ENCODE measurements at places on chromosomes 1 and 21.

- no peak for DNase-seq
These were observed 370.2 kb downstream of the DUSP10 start for GRCh38 chr1:221371705-221372104.

- no peak for DNase-seq
These were observed 433.1 kb downstream of the CAMTA1 start for GRCh38 chr1:7218210-7218832.

GRCh38 chr1:17588048-17588871 lies 48.8 kb downstream of the ARHGEF10L start:
- no peak for DNase-seq

GRCh38 chr1:185767508-185768120 lies 33.4 kb downstream of the HMCN1 start:
- DNase-seq, result no peak

- no peak for DNase-seq
These were observed 22.6 kb upstream of the FAM89A start for GRCh38 chr1:231062500-231063270.

DNA sequence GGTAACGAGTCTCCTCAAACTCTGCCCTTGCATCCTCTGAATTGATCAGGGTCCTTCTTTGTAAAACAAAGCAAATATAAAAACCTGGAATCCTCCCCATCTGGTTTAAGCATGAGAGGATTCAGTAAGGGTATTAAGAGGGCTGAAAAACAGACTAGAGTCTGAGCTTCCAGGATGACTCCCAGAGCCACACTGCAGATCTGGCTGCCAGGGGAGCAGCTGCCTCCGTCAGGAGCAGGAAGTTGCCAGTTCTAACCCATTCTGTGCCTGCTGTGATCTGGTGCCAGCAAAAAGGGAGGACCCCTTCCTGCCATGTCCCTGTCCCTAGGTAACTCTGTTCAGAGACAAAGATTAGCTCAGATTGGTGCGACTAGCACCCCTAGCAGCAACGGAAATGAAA lies 27.5 kb downstream of the SERTAD4 start:
- DNase-seq, result no peak

DNA sequence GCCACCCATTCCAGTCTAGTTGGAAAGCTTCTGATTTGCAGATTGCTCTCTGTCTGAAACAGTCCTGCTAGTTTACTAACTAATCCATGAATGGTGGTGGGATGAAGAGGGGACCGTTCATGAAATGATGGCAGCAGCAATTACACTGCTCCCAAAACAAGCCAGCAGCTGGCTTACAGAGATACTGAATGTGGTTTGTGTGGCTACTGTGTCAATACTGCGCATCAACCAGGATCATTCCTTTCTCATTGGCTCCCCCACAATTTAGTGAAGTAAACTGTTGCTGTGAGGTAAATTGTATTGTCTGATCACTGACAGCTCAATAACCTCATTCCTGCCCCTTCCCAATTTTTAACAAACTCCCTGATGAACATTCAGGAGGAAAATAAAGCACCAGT lies 191.3 kb upstream of the LMO4 start:
- DNase-seq, result no peak

- DNase-seq, result no peak
These were observed 61.7 kb downstream of the KCNN3 start for GRCh38 chr1:154808261-154808908.

- no peak for DNase-seq
These were observed 49.0 kb downstream of the SIM2 start for GRCh38 chr21:36747815-36748383.

DNA sequence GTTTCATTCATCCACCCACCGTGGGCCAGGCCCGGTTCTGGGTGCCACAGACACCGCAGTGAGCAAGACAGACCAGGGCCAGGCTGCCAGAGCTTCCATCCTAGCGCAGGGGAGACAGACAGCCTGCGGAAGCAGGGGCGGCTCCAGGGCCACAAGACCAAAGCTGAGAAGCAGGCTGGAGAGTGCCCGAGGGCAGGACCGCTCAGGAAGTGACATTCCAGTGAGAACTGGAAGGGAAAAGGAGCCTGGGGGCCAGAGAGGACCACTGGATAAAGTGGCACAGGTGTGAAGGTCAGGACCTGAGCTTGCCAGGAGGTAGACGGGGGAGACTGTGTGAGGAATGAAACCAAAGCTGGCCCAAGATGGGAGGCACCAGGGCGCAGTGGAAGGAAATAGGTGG lies 59.5 kb upstream of the EFHD2 start:
- no peak for DNase-seq

DNA sequence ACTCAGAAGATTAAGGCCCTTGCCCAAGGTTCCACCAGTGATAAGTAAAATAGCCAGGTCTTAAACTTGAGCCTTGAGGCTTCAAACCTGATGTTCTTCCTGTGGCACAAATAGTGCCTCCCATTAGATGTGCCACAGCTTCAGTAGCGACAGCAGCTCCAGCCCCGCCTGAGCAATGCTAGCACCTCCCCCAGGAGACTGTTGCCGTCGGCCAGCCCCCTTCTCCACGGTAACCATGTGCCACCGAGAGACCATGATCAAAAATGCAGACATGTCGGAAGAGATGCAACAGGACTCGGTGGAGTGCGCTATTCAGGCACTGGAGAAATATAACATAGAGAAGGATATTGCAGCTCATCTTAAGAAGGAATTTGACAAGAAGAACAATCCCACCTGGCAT lies 32.2 kb downstream of the KLHDC7A start:
- no peak for DNase-seq

DNA sequence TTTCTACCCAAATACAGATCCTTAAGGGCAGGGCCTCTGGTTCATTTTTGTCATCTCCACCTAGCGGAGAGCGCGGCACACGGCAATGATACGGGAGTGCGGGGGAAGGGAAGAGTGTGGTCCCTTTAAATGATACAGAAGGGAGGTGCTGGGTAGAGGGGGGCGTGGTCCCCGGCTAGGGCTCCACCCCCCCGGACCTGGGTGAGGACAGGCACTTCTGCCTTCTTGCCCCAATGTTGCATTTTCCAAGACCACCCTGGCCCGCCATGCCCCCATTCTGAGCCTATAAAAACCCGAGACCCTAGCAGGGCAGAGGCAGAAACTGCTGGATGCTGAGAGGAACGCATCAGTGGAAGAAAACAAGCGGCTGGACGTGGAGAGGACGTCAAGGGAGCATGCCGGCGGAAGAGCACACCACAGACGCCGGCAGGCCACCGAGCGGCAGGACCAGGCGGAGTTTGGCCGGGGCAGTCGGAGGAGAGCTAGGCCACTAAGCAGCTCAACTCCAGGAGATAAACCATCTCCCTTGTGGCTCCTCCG lies 30.0 kb downstream of the LRRC3 start:
- no peak for DNase-seq

GRCh38 chr1:232613752-232614381 lies 16.1 kb downstream of the SIPA1L2 start:
- DNase-seq, result peak; percentile 55

DNA sequence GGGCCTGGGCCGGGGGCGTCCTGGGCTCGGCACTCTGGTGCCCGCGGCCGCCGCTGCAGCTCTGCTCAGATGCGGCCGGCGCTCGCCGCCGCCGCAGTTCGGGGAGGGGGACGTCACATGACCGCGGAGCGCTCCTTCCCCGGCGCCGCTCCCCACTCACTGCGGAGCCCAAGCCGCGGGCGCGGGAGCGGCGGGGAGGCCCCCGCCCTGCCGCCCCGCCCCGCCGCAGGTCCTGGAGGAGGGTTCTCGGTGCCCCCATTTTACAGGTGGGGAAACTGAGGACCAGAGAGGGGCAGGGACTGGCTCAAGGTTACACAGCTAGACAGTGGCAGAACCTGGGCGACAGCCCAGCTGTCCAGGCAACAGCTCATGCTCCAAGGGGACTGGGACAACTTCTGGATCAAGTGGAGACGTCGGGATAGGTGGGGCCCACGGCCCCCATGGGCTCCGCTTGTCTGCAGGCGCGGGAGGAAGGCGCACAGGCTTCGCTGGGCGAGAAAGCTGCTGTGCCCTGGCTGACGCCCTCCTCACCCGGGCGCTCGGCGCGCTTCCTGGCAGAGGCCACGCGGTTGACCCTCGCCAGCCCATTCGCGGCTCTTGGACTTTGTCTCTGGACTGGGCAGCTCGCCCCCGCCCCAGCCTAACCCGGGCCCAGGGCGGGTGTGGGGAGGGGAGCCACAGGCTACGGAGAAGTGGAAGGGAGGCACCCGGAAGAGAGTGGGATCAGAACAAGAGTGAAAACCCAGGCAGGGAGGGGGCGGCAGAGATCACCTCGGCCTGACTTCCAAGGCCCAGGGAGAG lies at the start of gene RAP1GAP:
RAP1GAP (minus strand) TSS at position 100 of the 801 bp plus-strand sequence. CDS start 49,325 bp downstream, outside the sequence.
- no peak for DNase-seq

GRCh38 chr1:152148981-152149380 lies 10.0 kb downstream of the RPTN start:
- DNase-seq, result no peak

- no peak for DNase-seq
These were observed 66.6 kb upstream of the CACHD1 start for GRCh38 chr1:64403331-64403730.

DNA sequence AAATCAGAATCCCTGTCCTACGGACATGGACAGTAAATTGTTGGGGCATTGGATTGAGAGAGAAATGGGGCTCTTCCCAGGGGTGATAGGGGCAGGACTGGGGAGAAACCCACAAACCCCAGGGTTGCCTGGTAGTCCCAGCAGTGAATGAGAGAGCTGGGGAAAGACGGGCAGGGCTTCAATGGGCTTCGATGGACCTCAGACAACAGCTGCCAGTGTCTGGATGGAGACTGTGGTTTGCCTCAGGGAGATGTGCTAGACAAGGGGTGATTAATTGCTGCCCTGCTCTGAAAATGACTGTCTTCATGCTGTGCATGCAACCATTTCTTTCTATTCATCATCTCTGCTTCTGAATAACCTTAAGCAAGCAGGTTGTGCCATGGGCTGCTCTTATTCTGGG lies 7.4 kb downstream of the GPR25 start:
- no peak for DNase-seq

- peak; percentile 67 for DNase-seq
These were observed at the start of gene CCDC28B for GRCh38 chr1:32200226-32201010. Gene CCDC28B, plus strand, starts transcription at chr1:32200595. Its CDS starts 1,341 bp downstream, at chr1:32201936.

DNA sequence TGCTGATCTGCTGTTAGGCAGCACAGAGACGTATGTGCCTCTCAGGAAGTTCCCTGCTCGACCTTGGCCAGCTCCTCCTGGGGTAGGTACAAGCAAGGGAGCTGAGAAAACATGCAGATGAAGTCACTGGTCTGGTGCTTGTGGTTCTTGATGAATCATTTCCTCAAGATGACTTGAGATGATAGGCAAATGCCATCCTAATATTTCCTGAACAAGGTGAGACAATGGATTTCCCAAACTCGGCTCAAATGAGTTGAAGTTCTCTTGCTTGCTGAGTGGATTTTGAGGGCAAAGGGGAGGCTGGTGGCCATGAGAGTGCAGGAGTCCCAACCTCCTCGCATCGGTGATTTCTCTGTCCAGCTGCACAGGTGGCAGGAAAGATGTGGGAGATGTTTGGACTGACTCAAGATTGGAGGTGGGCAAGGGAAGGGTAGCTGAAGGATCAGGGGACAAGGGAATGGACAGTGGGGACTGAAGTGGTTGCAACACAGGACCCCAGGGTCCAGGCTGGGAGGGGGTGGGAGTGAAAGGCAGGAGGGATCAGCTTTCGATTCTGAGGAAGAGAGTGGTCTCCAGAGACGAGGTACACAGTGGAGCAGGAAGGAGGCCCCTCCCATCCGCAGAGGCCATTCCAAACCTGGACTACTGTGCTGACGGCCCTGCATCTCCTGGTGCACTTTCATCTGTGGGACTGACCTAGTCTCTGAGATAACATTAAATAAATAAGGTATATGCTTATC lies 63.9 kb downstream of the CAPN2 start:
- DNase-seq, result peak; percentile 34

All from brain pericyte (primary cell).